ENCODE measurements at places on chromosomes 2 and 18. TPM values are rescaled to one million over a fixed set of nuclear protein-coding genes. Genes with fewer than 3 reads are reported as not detected.
A peak's percentile ranks its signal among the peaks of the same experiment; 100 is the strongest.

DNA sequence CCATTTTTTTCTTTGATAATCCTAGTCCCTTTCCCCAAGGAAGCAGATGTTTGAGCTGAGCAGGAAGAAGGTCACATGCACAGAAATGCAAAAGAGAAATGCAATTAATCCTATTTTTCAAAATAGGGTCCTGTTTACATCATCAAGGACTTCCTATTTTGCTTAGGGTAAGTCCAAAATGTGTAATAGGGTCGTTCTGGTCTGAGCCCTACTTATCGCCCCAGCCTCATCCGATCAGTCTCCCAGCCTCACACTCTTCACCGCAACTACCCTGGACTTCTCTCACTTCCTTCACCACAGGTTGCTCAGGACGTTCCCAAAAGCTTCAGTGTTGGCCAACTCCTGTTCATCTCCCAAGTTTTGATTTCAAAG lies 32.8 kb downstream of the FOSL2 start:
- H3K27ac ChIP-seq: no peak overlapping the region
- no peak for DNase-seq
- H3K4me1 ChIP-seq: peaks cover 10% of the 10 kb centered on the region

- peak; percentile 36 for DNase-seq
- no peak overlapping the region for H3K27ac ChIP-seq
- H3K4me1 ChIP-seq: no peaks in the 10 kb centered on the region
- H3K36me3 ChIP-seq: 0 out of 2 replicates have a peak, but pooled peaks cover 5% of the 10 kb centered on the region
- no peak overlapping the region for H3K4me3 ChIP-seq
These were observed 9.9 kb downstream of the DNMT3A start for GRCh38 chr2:25331686-25332365.

DNA sequence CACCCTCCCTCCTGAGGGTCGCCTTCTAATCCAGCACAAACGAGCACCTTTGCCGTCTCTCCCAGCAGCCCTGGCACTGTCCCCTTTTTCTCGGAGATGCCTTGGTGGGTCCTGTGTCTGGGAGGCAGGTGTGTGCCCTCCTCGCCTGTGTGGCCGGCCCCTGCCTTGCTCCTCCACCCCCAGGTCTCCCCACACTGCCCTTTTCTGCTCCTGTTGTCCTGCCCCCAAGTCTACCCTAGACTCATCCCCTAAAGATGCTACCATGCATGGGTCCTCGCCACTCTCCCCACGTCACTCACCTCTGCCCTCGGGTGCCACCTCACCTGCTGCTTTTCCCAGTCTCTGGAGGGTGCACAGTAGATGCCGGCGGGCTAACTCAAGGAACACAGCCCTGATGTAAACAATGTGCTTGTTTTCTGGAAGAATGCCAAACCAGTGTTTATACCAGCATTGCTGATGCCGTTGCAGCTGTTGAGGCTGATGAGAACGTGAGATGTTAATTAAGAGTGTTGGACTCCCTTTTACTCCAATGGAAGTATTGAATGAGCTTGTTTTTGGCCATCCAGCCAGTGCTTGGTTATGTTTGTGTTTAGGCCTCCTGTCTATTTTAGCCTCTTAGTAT lies 223.1 kb downstream of the AGAP1 start:
- H3K36me3 ChIP-seq: no peaks in the 10 kb centered on the region
- no peak overlapping the region for H3K4me3 ChIP-seq
- H3K4me1 ChIP-seq: no peaks in the 10 kb centered on the region
- no peak for DNase-seq
- H3K27me3 ChIP-seq: no peaks in the 10 kb centered on the region

GRCh38 chr2:118013221-118013723 lies 598 bp downstream of the CCDC93 start:
- H3K36me3 ChIP-seq: peaks cover 6% of the 10 kb centered on the region
- peak; percentile 66 for DNase-seq
- H3K4me1 ChIP-seq: peaks cover 5% of the 10 kb centered on the region
- peak overlapping the region; percentile 61 for H3K27ac ChIP-seq
- peak overlapping the region; percentile 93 for H3K4me3 ChIP-seq

Gene DLGAP1
- 0.22 TPM for total RNA-seq

Gene VWC2L
- not detected for total RNA-seq

DNA sequence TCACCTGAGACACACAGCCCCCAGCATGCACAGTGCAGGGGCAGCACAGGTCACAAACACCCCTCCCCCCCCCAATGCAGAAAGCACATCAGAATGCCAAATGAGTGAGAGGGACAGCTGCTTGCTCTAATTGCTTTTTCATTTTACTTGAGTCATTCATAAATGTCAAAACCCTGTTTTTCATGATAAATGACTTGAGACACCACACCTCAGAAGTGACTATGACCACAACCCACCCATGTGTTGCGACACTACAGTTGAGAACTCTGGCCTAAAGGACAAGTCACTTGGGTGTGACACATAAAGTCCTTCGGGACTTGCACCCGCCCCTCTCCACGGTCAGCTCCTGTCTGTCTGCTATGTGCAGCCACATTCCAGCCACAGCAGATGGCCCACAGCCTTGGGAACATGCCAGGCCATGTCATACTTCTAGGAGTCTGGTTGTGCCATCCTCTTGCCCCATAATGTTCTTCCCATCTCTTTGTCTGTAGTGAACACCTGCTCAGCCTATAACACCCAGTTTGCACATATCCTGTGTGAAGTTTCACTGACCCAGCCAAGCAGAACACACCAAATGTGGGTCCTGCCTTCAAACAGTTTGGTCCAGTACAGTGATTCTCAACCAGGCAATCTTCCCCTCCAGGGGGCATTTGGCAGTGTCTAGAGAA lies 30.2 kb upstream of the RIOK3 start:
- no peak overlapping the region for H3K4me3 ChIP-seq
- peaks cover 9% of the 10 kb centered on the region for H3K4me1 ChIP-seq
- peak; percentile 83 for DNase-seq
- H3K36me3 ChIP-seq: no peaks in the 10 kb centered on the region
- H3K27me3 ChIP-seq: no peaks in the 10 kb centered on the region

GRCh38 chr2:111702804-111703196 lies 181.2 kb downstream of the ANAPC1 start:
- H3K27ac ChIP-seq: no peak overlapping the region
- no peak for DNase-seq
- no peaks in the 10 kb centered on the region for H3K36me3 ChIP-seq
- peaks cover 38% of the 10 kb centered on the region for H3K4me1 ChIP-seq

DNA sequence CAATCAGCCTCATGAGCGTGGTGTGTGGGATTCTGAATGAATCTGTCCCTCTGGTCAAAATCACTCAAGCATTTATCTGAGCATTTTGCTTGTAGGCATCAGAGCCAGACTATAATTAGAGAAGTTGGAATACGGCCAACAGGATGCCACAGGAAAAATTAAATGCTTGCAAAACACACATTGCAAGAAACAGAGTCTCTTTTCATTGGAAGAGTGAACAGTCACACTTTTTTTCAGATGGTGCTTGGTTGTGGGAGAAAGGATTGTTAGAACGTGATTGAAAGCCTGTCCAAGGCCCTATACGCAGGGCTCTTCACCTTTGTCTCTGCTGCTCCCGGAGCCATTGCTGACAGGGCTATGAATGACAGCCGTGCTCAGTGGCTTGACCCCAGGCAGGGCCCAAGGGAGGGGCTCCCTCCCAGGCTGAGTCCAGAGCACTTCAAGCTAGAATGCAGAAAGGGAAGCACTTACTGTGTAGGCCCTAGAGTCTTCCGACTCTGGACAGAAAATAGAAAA lies 59.8 kb downstream of the SNTG2 start:
- no peaks in the 10 kb centered on the region for H3K36me3 ChIP-seq
- 0 out of 2 replicates have a peak, but pooled peaks cover 4% of the 10 kb centered on the region for H3K27me3 ChIP-seq
- H3K27ac ChIP-seq: no peak overlapping the region
- no peak for DNase-seq
- no peak overlapping the region for H3K4me3 ChIP-seq

Gene HOXD10
- total RNA-seq: 17.2 TPM

DNA sequence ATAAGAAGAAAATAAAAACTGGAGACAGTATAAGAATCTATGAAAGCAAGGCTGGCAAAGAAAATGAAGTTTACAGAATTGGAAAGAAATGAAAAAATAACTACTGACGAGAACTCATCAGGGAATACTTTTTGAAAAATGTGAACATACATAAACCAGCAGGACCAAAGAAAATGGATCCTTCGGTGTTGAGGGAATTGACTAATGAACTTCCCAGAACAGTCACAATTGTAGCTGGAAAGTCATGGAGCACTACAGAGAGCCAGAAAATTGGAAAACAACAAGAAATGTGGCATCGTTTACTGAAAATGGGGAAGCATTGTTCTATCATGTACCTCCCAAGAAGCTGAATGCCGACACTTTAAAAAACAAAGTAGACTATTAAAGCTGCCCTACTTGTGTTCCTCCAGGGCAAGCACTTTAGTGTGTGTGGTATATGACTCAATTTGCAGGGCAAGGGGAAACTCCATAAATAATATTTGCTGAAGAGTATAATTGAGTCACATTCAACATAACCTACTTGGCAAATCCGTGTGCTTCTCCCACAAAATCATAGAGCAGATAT lies 1221.6 kb upstream of the NRXN1 start:
- H3K27me3 ChIP-seq: no peaks in the 10 kb centered on the region
- H3K4me3 ChIP-seq: no peak overlapping the region
- no peaks in the 10 kb centered on the region for H3K4me1 ChIP-seq
- H3K27ac ChIP-seq: no peak overlapping the region
- no peak for DNase-seq
- H3K36me3 ChIP-seq: no peaks in the 10 kb centered on the region

GRCh38 chr2:106885971-106886915 lies at the start of gene ST6GAL2:
Gene ST6GAL2, minus strand, starts transcription at chr2:106886167. Its CDS starts 42,190 bp downstream, at chr2:106843977.
- H3K36me3 ChIP-seq: no peaks in the 10 kb centered on the region
- peak within 1 kb of the TSS; percentile 59 for H3K4me3 ChIP-seq

DNA sequence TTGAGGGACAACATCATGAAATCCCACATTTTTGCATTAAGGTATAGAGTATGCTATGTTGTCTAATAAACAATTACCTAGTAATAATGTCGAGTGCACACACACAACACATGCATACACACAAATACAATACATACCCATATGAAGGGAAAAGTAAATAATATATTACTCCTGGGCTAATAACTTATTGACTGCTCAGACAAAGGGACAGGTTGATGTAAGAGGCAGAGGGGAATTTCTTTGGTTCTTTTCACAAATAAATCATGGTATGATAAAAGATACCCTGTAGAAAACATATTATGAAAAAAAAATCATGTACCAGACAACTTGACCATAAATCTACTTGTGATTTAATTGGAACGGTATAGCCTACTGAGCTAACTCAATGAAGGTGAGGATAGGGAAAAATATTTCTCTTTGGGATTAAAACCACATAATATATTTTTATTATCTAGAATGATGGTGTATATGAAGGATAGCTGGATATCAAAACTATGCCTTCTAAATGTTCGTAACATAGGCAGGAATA lies 398.7 kb upstream of the LRRTM4 start:
- no peak overlapping the region for H3K27ac ChIP-seq
- H3K27me3 ChIP-seq: no peaks in the 10 kb centered on the region
- H3K36me3 ChIP-seq: no peaks in the 10 kb centered on the region
- no peak overlapping the region for H3K4me3 ChIP-seq
- DNase-seq: no peak

GRCh38 chr2:27811768-27812167 lies 40.2 kb downstream of the MRPL33 start:
- H3K4me1 ChIP-seq: peaks cover 24% of the 10 kb centered on the region
- DNase-seq: no peak
- no peak overlapping the region for H3K4me3 ChIP-seq
- no peaks in the 10 kb centered on the region for H3K36me3 ChIP-seq
- no peaks in the 10 kb centered on the region for H3K27me3 ChIP-seq

GRCh38 chr2:33086400-33087015 lies 139.8 kb downstream of the LTBP1 start:
- H3K4me3 ChIP-seq: no peak overlapping the region
- no peaks in the 10 kb centered on the region for H3K27me3 ChIP-seq
- DNase-seq: peak; percentile 27
- no peak overlapping the region for H3K27ac ChIP-seq
- H3K4me1 ChIP-seq: peaks cover 7% of the 10 kb centered on the region

GRCh38 chr2:119389615-119390306 lies 23.0 kb downstream of the DBI start:
- H3K4me1 ChIP-seq: peaks cover 26% of the 10 kb centered on the region
- no peaks in the 10 kb centered on the region for H3K27me3 ChIP-seq
- H3K27ac ChIP-seq: 0 out of 2 replicates have a peak overlapping the region, but pooled peaks have one; percentile 1
- DNase-seq: peak; percentile 76
- peak overlapping the region; percentile 37 for H3K4me3 ChIP-seq

DNA sequence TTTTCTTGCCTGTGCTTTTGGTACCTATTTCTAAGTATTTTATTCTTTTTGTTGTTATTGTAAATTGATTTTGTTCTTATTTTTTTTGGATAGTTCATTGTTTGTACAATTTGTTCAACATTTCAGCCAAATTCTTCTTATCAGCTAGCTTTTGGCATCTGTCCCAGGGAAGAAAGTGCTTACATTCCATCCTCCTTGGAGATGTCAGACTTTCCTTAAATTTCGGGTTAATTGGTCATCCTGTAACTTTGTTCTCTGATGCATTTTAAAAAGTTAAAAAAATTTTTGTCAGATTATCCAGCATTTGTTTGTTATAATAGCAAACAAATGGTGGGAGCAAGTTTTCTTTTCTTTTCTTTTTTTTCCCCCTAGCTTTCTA lies 60.3 kb downstream of the PTH2R start:
- no peaks in the 10 kb centered on the region for H3K27me3 ChIP-seq
- no peak overlapping the region for H3K27ac ChIP-seq
- no peaks in the 10 kb centered on the region for H3K36me3 ChIP-seq
- no peaks in the 10 kb centered on the region for H3K4me1 ChIP-seq

Gene SLC5A7
- total RNA-seq: not detected

Gene SKA1
- total RNA-seq: 5.6 TPM

Gene MOGAT1
- not detected for total RNA-seq

- H3K4me3 ChIP-seq: no peak overlapping the region
- H3K27me3 ChIP-seq: no peaks in the 10 kb centered on the region
- peaks cover 51% of the 10 kb centered on the region for H3K36me3 ChIP-seq
These were observed 5.7 kb downstream of the MCFD2 start for GRCh38 chr2:46909771-46910419.

GRCh38 chr2:33034784-33035183 lies 88.0 kb downstream of the LTBP1 start:
- no peaks in the 10 kb centered on the region for H3K27me3 ChIP-seq
- DNase-seq: peak; percentile 81
- peak overlapping the region; percentile 64 for H3K4me3 ChIP-seq
- no peak overlapping the region for H3K27ac ChIP-seq
- H3K36me3 ChIP-seq: no peaks in the 10 kb centered on the region
- peaks cover 12% of the 10 kb centered on the region for H3K4me1 ChIP-seq

DNA sequence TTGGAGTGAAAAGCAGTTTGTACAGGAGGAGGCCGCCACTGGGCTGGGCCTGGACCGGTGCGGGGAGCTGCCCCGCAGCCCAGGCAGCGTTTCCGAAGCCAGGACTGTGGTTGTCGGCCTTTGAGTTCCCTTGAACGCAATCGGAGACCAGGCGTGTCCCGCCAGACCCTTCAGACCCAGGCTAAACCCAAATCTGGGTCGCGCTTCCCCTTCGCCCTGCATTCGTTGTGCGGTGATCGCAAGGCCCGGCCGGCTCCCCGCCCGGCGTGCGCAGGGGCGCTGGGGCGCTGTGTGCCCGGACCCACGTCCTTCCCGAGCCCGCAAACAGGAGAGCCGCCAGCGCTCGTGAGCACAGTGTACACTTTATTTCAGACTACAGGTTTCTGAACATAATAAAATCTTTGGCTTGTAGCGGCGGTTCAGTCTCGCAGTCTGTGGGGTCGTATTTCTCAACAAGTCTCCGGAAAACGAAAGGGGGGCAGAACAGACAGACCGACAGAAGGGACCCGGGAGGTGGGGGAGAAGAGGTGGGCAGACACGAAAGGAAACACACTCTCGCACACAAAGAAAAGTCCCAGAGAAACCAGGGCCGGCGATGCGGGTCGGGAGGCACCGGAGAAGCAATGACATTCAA lies 5.5 kb downstream of the EN1 start:
- no peaks in the 10 kb centered on the region for H3K27me3 ChIP-seq
- no peak overlapping the region for H3K27ac ChIP-seq
- DNase-seq: no peak

Gene GKN2
- not detected for total RNA-seq

Data from GM23248 (cell line).